ENCODE measurements at places on chromosomes 1 and 21.
A peak's percentile ranks its signal among the peaks of the same experiment; 100 is the strongest.

DNA sequence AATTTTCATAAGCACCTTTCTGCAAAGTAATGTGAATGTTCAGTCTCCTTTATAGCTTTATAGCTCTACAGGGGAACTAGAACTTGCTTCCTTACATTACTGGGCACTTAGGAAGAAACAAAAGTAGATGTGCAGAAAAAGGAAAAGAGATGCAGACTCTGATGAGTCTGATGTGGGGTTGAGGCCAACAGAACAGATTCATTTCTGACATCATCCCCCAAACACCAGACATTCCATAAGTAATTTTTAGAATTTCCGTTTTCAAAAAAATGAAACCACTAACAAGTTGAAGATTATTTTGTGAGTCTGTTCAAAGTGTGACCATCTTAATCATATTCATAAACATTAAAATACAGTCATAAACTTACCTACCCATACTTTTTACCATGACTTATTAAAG is 96.0 kb downstream of the NRIP1 start:
- DNase-seq = no peak

- no peak for DNase-seq
Measured at GRCh38 chr1:245500546-245500945, 345.8 kb downstream of the KIF26B start.

DNA sequence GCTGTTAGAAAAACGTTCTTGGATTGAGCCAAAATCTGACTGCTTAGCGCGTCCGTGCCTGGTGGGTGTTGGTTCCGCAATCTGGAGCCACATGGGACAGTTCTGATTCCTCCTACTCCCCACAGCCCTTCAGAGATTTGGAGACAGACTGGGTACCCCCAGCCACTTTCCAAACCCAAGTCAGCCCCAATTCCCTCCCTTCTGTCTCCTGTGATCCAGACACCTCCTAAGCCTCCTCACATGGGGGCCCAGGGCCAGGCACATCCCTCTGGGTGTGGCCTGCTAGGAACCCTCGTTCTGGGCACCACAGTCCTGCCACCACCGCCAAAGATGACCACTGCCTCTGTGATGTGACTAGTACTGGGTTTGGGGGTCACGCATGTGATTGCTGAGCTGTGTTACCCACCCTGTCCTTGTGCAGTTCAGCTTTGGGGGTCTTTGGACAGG is 4.8 kb downstream of the PLA2G5 start:
- no peak for DNase-seq

- no peak for DNase-seq
Measured at GRCh38 chr1:162172311-162173102, 103.0 kb downstream of the NOS1AP start.

- no peak for DNase-seq
Measured at GRCh38 chr1:29209173-29209572, 21.6 kb downstream of the MECR start.

DNA sequence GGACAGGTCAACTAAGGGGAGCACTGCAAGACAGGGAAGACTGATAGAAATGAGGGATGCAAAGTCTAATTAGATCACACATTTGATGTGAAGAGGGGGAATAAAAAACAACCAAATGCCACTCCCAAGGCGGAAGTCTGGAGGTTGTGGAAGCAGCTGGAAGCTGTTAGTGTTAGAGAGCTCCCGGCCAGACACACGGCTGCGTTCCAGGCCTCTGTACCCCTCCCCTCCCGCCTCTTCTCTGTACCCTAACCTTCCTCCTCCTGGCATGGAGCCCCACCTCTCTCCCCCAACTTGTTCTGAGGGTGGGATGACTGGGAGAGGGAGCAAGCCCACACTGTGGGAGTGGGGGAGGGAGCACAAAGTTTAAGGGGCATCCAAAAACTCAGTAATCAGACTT is 67.0 kb downstream of the PLEKHA6 start:
- no peak for DNase-seq

GRCh38 chr1:230788561-230789275 is 41.5 kb downstream of the CAPN9 start:
- DNase-seq = no peak

DNA sequence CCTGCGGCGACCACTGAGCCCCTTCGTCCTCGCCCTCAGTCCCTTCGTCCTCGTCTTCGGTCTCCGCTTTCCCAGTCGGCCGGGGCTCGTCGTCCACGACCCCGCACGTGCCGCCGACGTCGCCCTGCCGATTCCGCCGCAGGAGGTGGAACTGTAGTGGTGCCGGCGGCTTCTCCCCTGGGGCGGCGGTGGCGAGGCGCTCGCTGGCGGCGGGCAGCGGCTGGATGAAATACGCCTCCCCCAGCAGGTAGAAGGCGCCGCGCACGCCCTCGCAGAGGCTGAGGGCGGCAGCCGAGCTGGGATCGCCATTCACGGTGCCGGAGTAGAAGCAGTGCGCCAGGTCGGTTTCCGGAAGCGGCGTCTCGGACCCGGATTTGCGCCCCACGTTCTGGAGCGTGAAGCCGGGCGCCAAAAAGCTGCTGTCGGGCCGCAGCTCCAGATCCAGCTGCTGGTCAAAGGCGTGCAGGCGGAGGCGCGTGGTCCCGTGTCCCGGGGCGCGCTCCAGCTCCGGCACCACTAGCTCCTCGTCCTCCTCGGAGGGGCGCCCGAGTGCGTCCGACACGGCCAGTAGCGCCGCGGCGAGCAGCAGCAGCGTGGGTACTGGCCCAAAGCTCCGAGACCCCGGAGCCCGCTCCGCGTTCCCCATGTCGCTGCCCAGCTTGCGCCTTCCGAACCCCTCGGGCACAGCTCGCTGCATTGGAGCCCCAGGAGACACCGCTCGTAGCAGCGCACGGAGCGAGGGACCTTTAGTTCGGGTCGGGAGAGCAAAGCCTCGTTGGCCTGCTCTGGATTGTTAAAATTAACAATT is 747 bp downstream of the ADAMTS1 start:
- DNase-seq = no peak

GRCh38 chr1:161885003-161885402 is 118.9 kb downstream of the ATF6 start:
- DNase-seq = peak; percentile 48

- DNase-seq = no peak
Measured at GRCh38 chr1:9230869-9231533, 3.6 kb upstream of the H6PD start.

GRCh38 chr1:234331507-234331906 is 41.7 kb upstream of the COA6 start:
- no peak for DNase-seq

DNA sequence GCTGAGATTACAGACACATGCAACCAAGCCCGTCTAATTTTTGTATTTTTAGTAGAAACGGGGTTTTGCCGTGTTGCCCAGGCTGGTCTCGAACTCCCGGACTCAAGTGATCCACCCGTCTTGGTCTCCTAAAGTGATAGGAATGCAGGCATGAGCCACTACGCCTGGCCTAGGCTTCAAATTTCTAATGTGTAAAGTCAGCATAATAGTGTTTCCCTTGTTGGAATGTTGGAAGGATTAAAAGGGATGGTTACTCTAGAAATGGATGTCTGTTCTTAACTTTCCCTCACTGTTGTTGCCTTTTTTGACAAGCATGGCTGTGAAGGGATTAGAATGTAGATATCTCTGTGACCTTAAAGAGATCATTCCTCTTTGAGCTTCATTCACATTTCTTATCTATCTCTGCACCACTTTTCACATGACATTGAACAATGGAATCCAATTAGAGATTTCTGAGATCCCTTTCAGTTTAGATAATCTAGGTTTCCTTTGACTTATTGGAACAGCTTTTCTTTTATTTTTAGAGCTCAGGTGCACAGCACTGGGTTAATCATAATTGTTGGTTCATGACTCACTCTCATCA is 33.7 kb downstream of the NFASC start:
- no peak for DNase-seq

DNA sequence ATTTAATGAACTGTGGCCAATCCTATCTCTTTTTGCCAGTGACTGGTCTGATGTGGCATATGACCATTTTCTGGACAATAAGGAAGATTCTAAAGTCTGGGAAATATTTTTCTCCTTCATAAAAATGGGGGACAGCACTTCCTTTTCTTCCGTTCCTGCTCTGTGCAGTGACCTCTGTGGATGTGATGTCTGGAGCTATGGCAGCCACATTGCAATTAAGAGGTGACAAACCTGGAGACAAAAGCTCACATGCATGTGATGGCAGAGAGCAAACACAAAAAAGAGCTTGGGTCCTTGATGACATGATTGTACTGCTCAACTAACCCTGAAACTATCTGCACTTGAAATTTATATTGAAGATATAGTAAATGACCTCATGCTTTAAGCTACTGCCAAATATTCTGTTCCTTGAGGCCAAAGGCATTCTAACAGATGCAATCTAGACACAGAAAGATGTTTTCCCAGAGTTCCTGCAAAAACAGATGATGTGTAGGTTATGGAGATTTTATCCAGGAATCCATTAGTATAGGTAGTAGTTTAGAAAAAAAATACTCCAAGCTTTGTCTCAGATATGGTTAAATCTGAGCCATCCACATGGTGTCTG is 2.2 kb upstream of the MAGI3 start:
- DNase-seq = no peak

DNA sequence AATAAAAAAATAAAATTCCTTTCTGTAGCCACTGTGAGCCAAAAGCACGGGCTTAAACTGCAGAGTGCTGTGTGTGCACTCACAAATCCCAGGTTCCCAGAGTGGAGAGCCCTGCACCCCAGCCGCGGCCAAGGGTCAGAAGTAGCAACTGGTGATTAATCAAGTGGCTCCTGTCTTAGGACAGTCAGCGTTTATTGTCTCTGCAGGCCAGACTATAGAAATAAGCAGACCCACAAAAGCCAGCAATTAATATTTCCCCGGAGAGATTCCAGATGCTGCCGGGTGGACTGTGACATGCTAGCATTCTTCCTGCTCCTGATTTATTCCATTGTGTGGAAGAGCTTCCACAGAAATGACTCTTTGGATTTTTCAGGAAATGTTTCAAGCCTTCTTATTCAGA is 412.2 kb downstream of the KIF26B start:
- DNase-seq = no peak

DNA sequence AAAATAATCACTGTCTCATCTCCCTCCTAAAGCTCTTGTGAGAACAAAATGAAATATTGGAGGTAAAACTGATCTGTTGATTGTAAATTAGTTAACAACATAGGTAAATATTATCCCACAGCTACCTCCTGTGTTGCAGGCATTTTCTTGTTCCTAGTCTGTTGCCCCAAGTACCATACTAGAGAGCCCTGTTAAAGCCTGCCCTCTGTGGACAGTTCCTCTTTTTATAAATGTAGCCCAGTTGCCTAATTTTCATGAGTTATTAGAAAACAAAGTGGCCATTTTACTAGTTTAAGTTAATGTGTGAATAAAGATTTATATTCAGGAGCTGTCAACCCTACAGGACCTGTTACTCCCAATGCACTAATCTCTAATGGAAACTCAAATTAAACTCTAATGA is 180.0 kb upstream of the KCND3 start:
- DNase-seq = no peak

DNA sequence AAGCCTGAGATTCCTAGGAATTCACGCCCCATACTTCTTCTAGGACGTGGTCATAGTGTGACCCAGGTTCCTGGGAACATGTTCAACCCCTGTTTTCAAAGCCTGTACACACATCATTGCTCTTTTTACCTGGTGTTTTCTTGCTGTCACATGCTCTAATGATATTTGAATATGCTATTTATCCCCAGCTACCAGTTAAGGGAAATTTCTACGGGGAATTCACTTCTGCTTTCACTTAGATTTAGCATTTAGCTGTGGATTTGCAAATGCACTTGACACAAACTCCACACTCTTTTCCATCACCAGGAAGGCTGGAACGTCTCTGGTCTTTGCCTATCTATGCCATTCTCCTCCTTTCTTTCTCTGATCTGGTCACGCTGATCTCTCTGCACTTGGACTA is 11.3 kb upstream of the SAMSN1 start:
- DNase-seq = no peak

GRCh38 chr1:216055004-216055403 is 368.2 kb downstream of the USH2A start:
- DNase-seq = no peak

DNA sequence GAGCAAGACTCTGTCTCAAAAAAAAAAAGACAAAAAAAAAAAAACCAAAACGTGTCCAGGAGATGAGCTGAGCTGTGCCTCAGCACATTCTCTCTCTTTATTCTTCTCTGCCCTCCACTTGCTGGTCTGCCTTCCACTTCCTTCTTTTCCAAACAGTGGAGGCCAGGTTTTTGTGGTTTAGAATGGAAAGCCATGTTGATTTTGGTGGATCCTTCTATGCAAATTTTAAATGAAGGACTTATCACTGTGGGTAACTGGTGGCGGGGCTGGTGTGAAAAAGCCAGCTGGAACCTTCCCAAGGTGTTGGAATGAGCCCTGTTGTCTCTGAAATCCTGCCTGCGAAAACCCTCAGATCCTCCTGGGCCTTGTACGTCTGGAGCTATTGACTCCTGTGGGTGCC is 61.9 kb downstream of the PTPRU start:
- no peak for DNase-seq

DNA sequence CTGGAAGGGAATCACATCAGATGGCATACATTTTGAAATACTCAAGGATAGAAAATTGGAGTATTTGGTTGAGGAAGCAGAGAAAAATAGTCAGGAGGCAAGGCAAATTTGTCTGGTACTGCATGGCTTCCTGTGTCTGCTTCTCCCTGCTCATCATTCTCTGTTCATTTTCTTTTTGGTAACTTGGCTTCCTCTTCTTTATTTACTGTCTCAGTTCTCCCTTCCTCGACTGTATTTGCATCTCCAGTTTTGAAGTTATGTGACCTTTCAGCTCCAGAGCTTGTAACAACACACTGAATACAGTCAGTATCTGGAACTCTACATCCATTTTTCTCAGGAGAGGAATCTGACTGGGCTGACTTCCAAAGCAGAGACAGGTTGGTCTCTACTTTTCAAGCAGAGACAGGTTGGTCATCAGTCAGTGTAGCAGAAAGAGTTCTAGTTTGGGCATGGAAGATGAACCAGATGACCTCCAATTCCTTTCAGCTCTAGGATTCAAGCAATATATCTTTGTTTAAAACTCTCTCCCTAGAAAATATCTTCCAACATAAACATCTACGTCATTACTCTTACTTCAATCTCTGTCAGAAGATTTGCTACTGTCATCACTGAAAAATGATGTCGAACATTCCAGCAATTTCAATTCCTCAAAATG is 571.2 kb downstream of the ADGRL2 start:
- DNase-seq = no peak

DNA sequence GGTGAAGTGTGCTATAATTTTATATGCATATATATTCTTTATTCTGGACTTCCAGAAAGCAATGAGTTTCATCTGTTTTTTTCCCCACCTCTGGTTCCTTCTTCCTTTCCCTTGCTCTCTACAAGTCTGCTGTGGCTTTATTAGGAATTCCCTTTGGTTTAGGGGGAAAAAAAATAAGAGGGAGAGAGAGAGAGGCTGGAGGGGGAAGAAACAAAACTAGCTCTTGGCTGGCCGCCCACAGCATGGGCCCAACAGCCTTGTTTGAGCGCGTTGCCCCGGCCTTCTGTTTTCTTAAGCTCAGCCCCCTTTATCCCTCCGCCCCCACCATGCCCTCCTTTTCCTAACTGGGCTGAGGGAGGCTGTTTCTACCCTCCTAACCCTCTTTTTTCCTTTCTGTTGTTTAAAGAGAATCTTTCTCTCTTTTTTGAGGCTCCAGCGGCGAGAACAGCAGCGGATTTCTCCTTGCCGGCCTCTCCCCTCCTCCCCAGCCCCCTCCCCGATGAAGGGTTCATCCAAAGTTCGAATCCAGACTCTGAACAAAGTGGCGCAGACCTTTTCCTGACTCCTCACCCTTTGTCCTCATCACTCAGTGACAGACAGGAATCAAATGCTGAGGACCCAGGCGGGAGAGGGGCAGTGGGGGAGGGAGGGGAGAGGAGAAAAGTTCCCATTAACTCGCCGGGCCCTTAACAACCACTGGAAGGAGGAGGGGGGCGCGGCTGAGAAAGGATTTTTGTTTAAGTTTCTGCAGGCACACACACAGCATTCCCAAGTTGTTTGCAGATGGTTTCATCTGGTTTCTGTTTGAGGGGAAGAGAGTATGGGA is 29.7 kb downstream of the PBX1 start:
- DNase-seq = peak; percentile 49
